ENCODE measurements at places on chromosomes 11 and 22. TPM values are rescaled to one million over a fixed set of nuclear protein-coding genes. Genes with fewer than 3 reads are reported as not detected.

DRICH1 gene
- total RNA-seq: 0.61 TPM

DNAJB7 gene
- not detected for total RNA-seq

APLNR gene
- total RNA-seq: not detected

SLC5A1 gene
- not detected for total RNA-seq

OR4C12 gene
- not detected for total RNA-seq

CST6 gene
- total RNA-seq: 0.45 TPM

FGF4 gene
- total RNA-seq: not detected

HMGXB4 gene
- 46.9 TPM for total RNA-seq

CHADL gene
- total RNA-seq: 0.47 TPM

MALAT1 gene
- 5,435 TPM for total RNA-seq

BTBD18 gene
- not detected for total RNA-seq

VPREB1 gene
- not detected for total RNA-seq

GLYATL2 gene
- total RNA-seq: not detected

SPDYC gene
- total RNA-seq: not detected

MYO7A gene
- not detected for total RNA-seq

RIBC2 gene
- total RNA-seq: 12.4 TPM

RFPL1 gene
- not detected for total RNA-seq

GPR83 gene
- not detected for total RNA-seq

CNGA4 gene
- not detected for total RNA-seq

SEPTIN3 gene
- total RNA-seq: 5.7 TPM

RDX gene
- 88.4 TPM for total RNA-seq

YWHAH gene
- 141 TPM for total RNA-seq

GGTLC2 gene
- not detected for total RNA-seq

LRRN4CL gene
- 0.16 TPM for total RNA-seq

TRIM64C gene
- total RNA-seq: not detected

ALDH3B2 gene
- not detected for total RNA-seq

DEFB131B gene
- total RNA-seq: not detected

MAJIN gene
- not detected for total RNA-seq

OR51B5 gene
- not detected for total RNA-seq

VSTM5 gene
- not detected for total RNA-seq

ALDH3B1 gene
- not detected for total RNA-seq

SULT4A1 gene
- total RNA-seq: not detected

CCDC188 gene
- 0.14 TPM for total RNA-seq

PLAAT2 gene
- total RNA-seq: not detected

SHANK2 gene
- not detected for total RNA-seq

SCN3B gene
- total RNA-seq: not detected

OR8J1 gene
- not detected for total RNA-seq

CEP126 gene
- 0.90 TPM for total RNA-seq

TMPRSS13 gene
- total RNA-seq: 1.2 TPM

RAB3IL1 gene
- 0.12 TPM for total RNA-seq

APOBEC3A gene
- total RNA-seq: not detected

C11orf87 gene
- total RNA-seq: not detected

RBMXL2 gene
- not detected for total RNA-seq

ABTB2 gene
- total RNA-seq: 14.1 TPM

CRYBA4 gene
- total RNA-seq: not detected

TSSK2 gene
- not detected for total RNA-seq

XRRA1 gene
- total RNA-seq: 11.4 TPM

DTX4 gene
- 0.47 TPM for total RNA-seq

RASSF7 gene
- 21.8 TPM for total RNA-seq

SAA4 gene
- not detected for total RNA-seq

MAP6 gene
- 0.09 TPM for total RNA-seq

SOX6 gene
- total RNA-seq: not detected

EHF gene
- total RNA-seq: not detected

OR2AT4 gene
- total RNA-seq: not detected

SELENOH gene
- 216 TPM for total RNA-seq

B3GAT1 gene
- 0.28 TPM for total RNA-seq

MS4A6E gene
- total RNA-seq: not detected

Data from activated CD4-positive, alpha-beta T cell treated with anti-CD3 and anti-CD28 coated beads, Interleukin-2, amount 10 ng/mL, durations not matched to agents 24 days and 14 days (primary cell).